ENCODE measurements at places on chromosomes 1 and 21.

DNA sequence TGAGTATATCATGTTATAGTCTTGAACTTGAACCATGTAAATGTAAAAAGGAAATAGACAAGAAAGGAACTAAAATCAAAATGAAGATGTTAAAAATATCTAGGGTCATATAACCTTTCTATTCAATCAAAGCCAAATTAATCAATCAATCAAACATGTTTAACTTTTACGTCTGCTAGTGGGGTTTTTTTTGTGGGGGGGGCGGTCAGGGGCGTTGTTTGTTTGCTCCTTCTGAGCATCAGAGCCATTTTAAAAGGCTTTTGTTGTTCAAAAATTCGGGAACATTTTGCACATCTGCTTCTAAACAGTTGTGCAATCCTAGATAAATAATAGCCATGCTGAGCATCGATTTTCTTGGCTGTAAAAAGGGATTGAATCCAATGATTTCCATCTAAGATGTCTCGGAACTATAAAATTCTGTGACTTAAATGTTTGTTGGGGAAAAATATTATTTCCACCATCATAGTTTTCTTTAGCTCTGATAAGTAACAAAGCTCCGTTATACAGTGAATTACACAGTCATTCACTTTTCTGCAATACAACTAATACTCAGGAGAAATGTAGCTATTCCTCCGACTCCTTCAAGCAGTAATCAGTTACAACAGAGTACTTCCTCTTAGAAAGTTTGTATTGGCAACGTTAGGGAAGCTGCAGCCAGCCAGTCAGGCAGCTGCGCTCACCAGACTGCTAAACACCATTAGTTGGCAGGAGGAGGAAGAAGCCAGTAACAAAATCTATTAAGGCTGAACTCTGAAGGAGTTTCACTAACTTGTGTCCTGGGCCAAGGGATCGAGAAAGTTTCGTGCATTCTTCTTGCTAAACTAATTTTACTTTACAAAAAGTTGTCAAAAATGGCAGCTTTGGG is 2.2 kb downstream of the SPATA6 start:
- DNase-seq, result no peak

DNA sequence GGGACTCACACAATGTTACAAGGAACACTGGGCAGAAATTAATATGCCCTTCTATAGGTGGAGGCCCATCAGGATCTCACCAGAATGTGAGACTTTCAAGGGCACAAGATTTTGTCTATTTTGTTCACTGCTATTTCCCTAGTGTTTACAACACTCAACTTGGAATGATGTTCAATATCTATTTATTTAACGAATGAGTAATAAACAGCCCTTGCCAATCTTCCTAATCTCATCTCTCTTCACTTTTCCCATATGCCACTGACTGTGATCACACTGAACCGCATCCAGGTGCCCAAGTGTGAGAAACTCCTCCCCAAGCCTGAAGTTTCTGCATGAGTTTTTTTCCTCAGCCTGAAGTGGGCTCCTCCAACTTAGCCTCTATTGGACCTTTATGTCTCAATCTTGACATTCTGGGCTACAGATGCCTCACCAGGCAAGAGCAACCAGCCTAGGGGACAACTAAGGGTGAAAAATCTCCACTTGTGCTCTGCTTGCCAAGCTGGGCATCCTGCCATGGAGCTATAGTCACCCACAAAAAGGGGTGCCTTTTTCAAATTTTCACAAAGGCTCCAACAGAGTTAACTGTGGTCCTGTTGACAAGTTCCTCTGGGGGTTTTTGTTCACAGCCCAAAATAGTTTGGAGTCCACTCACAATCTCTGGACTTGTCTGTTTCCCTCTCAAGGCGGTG is 105.6 kb downstream of the PLPP3 start:
- no peak for DNase-seq

- DNase-seq, result no peak
Measured at GRCh38 chr1:25861316-25862286, 2.3 kb upstream of the AUNIP start.

DNA sequence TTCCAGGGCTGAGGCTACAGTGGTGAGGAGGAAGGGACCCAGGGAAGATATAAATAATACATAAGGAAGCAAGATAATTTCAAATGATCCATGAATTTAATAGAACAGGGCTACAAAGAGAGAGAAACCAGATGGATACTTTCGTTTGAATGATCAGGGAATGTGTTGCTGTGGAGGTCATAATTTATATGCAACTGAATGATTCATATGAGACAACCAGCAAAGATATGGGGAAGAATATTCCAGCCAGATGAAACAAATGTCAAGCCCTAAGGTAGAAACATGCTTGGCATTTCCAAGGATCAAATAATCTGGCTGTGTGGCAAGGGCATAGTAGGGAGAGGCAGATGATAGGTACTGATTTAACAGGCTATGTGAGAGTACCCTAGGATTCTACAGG is 84.8 kb upstream of the ZC3H11B start:
- DNase-seq, result no peak

DNA sequence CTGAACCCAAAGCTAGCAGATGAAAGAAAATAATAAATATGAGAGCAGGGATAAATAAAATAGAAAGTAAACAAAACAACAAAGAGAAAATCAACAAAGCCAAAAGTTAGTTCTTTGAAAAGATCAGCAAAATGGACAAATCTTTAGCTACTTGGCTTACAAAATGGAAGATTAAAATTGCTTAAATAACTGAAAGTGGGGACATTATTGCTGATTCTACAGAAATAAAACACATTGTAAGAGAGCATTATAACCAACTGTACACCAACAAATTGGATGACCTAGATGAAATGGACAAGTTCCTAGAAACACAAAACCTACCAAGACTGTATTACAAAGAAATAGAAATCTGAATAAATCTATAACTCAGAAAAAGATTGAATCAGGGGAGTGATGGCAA is 238.3 kb upstream of the C1orf87 start:
- no peak for DNase-seq

DNA sequence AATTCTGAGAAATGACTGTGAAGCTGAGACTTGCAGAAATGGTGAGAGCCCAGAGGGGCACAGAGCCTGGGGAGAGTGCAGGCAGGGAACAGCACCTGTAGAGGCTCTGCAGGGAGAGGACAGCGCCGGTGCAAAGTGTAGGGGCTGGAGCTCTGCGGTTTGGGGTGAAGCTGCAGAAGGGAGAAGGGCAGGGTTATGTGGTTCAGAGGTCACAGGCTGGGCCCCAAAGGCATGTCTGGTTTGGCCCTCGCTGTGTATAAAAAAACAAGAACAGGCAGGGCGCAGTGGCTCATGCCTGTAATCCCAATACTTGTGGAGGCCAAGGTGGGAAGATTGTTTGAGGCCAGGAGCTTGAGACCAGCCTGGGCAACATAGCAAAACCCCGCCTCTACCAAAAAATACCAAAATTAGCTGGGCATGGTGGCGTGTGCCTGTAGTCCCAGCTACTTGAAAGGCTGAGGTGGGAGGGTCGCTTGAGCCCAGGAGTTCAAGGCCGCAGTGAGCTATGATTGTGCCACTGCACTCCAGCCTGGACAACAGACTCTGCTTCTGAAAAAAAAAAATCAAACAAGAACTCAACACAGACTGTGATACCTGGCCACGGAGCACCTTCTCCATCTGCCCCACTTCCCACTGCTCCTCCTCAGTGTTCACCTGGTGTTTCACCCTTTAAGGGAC is 29.1 kb downstream of the SERINC2 start:
- no peak for DNase-seq

DNA sequence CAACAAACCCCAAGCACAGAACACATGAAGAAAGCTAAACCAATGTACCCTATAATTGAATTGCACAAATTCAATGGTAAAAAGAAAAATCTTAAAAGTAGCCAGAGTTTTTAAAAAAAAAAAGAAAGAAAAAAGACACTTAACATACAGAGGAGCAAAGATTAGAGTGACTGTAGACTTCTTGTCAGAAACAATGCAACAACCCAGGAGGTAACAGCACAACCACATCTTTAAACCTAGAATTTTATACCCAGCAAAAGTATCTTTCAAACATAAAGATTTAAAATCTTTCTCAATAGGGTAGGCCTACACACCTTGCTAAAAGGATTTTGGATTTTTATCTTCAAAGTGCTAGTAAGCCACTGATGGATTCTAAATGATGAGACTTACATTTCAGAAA is 64.4 kb downstream of the PHTF1 start:
- no peak for DNase-seq

DNA sequence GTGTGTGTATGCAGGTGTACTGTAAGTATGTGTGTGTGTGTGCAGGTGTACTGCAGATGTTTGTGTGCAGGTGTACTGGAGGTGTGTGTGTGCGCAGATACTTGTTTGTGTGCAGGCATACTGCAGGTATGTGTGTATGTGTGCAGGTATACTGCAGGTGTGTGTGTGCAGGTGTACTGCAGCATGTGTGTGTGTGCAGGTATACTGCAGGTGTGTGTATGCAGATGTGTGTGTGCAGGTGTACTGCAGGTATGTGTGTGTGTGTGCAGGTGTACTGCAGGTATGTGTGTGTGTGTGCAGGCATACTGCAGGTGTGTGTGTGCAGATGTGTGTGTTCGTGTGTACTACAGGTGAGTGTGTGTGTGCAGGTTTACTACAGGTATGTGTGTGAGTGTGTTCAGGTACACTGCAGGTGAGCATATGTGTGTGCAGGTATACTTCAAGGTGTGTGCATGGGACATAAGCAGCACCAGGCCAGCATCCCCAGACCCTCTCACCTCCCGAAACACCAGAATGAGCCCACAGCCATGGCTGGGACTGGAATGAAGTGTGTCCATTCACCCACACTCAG is 97.5 kb downstream of the DMRTB1 start:
- DNase-seq, result no peak

DNA sequence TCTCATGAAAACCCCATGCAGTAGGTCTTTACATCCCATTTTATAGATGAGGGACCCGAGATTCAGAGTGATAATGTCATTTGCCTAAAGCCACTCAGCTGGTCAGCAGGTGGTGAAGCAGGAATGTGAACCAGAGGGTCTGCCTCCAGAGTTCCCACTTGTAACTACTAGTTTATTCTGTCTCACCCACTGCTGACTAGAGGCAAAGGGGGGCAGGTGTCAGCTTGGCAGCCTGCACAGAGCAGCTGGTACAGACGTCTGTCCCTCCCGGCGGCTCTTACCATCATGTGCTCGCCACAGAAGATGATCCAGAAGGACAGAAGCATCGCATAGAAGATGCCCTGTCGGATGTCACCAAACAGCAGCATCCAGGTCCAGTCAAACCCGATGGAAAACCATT is 82.4 kb downstream of the WLS start:
- no peak for DNase-seq

GRCh38 chr21:44551340-44551961 is at the start of gene KRTAP10-2:
Gene KRTAP10-2 (minus strand): TSS chr21:44551505. CDS start chr21:44551458, 47 bp downstream.
- DNase-seq, result no peak

GRCh38 chr1:20724364-20725188 is 6.8 kb upstream of the KIF17 start:
- no peak for DNase-seq

- DNase-seq, result no peak
Measured at GRCh38 chr1:25743164-25744139, 56.5 kb upstream of the SELENON start.

DNA sequence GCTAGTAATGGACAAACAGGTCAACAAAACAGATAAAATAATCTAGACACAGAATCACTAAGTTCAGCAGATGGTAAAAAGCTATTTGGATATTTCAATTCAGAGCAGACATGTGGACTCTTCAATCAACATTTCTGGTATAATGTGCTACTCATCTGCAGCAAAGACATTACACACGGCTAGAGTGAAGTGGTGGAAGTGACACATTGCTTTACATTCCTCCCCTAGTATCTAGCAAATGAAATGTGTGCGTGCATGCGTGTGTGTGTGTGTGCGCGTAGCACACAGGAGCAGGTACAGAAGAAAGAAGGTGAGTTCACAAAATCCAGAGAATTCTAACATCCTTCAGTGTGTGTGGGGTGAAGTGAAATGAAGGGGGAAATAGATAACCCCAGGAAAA is 8.3 kb downstream of the AHCTF1 start:
- no peak for DNase-seq

DNA sequence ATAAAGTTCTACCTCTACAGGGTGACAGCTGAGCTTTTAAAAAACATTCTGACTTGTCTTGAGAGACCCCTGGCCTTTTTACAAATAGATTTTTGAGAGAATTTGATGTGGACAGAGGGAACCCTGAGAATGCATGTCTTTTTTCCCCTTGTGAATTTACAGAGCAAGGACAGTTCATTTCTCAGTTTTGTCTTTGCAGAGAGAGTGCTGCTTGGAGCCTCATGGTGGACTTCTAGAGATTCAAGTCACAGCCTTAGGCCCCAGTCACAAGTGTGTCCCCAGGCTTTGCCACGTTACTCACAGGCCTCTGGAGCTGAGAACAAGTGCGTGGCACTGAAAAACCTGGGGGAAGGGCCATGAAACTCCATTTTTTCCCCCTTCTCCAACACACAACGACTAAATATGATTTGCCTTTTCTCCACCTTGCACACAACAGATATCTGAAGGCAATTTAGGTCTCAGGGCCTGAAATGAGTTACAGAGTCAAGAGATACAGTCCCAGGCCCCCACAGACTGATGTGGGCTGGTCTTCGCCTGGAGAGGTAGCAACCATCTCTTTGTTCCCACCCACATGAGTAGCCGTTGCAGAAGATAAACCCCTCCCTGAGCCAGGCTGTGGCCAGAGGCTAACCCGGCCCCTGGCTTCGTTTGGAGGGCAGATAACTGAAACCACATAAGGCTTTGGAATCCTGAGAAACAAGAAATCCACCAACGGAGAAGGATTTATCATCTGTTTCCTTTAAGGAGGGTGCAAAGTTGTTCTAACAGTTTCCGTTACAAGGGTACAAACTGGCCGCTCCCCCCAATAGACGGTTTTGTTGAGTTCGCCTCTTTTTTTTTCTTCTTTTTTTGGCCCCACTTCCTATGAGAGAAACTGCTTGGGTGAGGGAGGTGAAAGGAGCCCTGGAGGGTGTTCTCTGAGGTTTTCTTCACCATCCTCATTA is 1.0 kb upstream of the PIGV start:
- no peak for DNase-seq

GRCh38 chr1:245060684-245061374 is 94.0 kb upstream of the KIF26B start:
- DNase-seq, result no peak

GRCh38 chr1:40422630-40423263 is 27.5 kb upstream of the ZFP69B start:
- DNase-seq, result no peak

DNA sequence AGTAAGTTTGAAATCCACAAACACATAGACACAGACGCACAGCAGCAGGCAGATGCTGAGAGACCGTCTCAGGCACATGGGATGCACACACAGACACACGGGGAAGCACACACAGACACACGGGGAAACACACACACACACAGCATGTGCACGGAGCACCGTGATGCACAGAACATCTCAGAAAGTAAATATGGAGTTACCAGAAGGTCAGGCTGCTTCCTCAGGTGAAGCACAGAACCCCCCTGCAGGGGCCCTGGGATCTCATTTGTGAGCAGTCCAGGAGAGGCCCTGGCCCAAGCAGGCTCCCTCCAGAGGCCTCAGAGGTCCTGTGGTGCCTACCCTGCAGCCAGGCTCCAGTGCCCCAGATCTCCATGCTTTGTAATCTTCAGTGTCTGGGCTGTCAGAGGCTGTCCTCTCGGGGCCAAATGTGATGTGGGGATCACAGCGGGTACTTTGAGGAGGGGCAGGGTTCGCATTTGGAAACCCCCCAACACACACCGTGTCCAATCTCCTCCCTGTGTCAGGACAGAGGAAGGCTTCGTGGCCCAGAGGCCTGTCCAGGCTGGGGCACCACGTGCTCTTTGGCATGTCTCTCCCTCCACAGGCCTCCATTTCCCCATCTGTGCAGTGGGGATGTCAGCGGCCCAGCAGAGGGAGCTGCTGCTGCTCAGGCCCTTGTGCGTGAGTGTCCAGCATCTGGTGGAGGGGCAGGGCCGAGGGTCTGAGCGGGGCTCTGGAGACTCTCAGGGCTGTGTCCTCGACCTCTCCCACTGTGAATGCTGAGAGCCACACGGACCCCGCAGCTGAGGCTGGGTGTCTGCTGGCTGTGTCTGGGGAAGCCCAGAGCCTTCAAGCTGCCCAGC is 23.0 kb upstream of the PRSS38 start:
- no peak for DNase-seq
